Hematopoietic multipotent progenitor cell treated with erythropoietin and hydrocortisone succinate and interleukin-3 and kit ligand, for 4 days (in vitro differentiated cells): ENCODE measurements at places on chromosomes 7 and 10.

DNA sequence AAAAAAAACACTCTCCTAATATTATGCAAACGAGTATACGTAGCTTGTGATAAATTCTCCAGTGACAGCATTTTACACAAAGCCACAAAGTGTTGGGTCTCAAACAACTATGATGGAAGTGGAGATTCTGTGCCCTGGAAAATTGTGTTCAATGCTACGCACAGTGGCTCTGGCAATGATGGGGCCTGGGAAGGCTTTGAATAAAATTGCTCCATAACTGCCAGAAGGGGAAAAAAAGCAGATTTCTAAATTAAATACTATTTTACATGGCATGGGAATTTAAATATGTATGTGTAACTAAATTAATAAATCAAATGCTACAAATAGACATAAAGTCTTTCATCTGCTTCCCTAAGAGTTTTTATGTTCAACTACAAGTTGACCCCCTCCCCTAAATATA is 306.7 kb downstream of the GRID1 start:
- no peak for DNase-seq

GRCh38 chr10:43623351-43623750 is 17.1 kb downstream of the ZNF485 start:
- DNase-seq, result peak; percentile 42

DNA sequence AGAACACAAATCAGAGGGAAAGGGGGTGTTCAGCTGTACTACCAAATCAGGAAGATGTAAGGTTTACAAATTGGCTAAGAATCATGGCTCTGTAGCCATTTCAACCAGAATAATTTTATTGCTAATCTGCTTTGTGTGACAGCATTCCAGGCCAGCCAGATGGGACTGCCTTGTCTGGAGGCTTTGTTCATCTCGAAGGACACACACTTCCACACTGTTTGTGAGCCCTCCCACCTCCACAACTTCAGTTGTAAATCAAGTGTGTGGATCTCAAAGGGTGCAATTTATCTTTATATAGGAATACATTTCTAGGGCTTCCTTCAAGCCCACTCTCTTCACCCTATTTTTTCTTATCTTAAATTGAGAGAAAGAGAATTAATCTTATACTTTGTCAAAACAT is 6.9 kb upstream of the OIT3 start:
- no peak for DNase-seq

GRCh38 chr7:157549612-157550299 is 213.0 kb downstream of the DNAJB6 start:
- DNase-seq, result no peak

DNA sequence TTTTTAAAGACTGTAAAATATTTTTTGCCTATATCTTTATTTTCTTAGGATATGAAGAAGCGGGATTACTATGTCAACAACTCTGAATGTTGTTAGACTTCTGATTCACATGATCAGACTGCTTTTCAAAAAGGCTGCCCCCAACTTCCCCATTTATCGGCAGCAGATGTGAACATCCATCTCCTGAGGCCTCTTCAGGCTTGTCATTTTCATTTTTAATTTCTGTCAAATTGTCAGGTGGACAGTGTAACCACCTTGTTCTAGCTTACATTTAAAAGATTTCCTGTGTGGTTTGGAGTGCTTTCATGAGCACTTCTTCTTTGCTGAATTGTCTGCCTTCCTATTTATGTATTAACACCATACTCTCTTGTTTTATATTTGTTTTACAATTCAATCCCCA is 78.8 kb upstream of the GSDME start:
- DNase-seq, result peak; percentile 73

DNA sequence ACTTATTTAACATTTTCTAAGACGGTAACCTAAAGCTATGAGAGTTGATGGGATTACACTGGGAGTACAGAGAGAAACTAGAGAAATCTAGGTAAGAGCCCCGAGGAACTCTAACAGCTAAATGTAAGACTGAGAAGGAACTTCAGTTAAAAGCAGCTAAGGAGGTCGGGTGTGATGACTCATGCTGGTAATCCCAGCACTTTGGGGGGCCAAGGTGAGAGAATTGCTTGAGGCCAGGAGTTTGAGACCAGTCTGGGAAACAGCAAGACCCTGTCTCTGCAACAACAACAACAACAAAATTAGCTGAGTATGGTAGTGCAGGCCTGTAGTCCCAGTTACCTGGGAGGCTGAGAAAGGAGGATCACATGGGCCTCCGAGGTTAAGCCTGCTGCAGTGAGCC is 24.0 kb downstream of the FRA10AC1 start:
- no peak for DNase-seq

DNA sequence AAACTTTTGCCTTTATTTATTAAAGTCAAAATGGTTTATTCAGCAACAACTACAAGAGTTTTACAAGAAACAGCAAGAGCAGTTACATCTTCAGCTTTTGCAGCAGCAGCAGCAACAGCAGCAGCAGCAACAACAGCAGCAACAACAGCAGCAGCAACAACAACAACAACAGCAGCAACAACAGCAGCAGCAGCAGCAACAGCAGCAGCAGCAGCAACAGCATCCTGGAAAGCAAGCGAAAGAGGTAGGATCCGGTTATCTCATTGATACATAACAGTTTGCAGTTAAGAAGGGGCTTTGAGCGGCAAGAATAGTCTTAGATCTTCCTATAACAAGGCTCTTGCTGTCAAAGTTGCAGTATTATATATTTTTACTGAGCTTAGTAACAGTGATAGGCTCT is 215.1 kb downstream of the FOXP2 start:
- no peak for DNase-seq

- no peak for DNase-seq
Measured at GRCh38 chr10:75525067-75525466, 93.6 kb downstream of the LRMDA start.

GRCh38 chr7:23467806-23468525 is 2.3 kb downstream of the IGF2BP3 start:
- no peak for DNase-seq

GRCh38 chr10:378230-378929 is 243.1 kb downstream of the ZMYND11 start:
- DNase-seq, result no peak

GRCh38 chr7:1555813-1556543 is at the start of gene TMEM184A:
TSS of gene TMEM184A (minus strand) at chr7:1556205. CDS start at chr7:1555484, 721 bp downstream.
- peak; percentile 67 for DNase-seq

- peak; percentile 24 for DNase-seq
Measured at GRCh38 chr10:56823849-56824248, 462.8 kb upstream of the ZWINT start.

- no peak for DNase-seq
Measured at GRCh38 chr7:41142904-41143473, 559.9 kb downstream of the INHBA start.

DNA sequence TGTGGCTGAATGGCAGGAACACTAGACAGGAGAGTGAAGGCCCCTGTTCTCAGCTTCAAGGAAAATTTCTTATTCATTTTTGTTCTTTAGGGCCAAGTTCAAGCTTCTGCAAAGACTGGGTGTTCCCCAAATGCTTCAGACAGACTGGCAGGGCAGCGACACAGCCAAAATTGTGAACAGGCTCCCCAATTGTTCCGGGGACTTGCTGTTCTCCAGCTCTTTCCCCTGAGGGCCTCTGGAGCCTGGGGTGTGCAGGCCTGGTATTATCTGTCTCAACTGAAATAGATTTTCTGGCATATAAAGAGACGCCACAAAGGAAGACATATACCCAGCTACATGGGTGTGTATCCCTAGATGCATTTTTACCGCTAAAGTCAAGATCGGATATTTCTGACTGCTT is 30.3 kb upstream of the PLCE1 start:
- no peak for DNase-seq

DNA sequence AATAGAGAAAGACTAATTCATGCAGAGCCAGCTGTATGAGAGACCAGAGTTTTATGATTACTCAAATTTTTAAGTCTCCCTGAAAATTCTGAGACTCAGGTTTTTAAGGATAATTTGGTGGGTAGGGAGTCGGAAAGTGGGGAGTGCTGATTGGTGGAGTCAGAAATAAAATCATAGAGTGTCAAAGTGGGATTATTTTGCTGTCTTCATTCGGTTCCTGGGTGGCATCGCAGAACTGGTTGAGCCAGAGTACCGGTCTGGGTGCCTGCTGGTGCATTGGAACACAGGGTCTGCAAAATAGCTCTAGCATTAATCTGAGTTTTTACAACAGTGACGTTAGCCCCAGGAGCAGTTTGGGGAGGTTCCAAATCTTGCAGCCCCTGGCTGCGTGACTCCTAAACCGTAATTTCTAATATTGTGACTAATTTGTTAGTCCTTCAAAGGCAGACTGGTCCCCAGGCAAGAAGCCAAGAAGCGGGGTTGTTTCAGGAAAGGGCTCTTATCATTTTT is 32.4 kb downstream of the GPRIN2 start:
- DNase-seq, result no peak

DNA sequence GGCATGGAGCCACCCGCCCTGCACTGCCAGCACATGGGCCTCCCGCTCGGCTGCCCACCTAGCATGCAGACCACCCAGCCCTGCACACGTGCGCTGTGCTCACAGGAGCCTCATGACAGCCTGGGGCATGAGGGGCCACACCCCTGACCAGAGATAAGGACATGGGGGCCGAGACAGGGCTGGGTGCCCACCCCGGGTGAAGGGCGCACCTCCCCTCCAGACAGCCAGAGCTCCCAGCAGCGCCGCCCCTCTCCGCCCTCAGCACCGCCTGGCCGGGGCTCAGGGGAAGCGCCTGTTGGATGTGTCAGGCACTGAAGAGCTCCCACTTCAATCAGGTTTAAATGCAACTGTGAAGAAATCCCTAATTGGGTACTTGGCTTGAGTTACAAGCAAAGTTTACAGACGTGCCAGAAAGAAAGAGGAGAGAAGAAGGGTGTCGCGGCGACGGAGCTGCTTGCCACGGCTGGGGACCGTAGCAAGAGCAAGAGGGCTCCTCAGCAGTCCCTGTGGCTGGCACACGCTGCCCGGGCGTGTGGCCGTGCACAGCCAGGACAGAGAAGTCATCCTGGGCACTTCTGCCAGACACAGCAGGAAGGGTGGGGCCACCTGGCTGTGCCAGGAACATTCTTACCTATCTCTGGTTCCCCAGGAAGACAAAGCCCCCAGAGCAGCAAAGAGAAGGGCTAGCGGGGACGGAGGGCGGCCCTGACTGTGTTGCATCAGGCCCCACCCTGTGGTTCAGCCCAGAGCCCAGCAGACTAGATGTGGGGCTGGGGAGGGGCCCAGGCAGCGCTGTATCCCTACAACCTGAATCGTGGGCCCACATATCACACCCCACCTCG is 247.4 kb downstream of the ELFN1 start:
- peak; percentile 44 for DNase-seq

- DNase-seq, result no peak
Measured at GRCh38 chr10:43970018-43970698, 321.5 kb upstream of the ZNF32 start.

DNA sequence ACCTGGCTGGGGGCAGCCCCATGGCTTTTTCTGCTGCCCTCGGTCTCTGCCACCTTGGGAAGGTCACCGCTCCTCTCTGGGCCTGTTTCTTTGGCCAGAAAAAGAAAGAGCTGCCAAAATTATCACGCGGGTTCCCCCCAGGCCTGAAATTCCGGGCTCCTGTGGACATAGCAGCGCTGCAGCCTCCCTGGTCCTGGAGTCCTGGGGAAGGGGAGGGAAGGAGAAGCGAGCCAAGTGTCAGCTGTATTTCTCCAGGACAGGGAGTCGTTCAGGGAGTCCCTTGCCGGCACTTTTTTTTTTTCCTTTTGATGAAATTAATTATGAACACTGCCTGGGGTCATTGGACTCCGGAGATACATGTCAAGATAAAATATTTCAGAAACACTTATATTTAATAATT is 152.3 kb upstream of the GPR26 start:
- DNase-seq, result no peak

DNA sequence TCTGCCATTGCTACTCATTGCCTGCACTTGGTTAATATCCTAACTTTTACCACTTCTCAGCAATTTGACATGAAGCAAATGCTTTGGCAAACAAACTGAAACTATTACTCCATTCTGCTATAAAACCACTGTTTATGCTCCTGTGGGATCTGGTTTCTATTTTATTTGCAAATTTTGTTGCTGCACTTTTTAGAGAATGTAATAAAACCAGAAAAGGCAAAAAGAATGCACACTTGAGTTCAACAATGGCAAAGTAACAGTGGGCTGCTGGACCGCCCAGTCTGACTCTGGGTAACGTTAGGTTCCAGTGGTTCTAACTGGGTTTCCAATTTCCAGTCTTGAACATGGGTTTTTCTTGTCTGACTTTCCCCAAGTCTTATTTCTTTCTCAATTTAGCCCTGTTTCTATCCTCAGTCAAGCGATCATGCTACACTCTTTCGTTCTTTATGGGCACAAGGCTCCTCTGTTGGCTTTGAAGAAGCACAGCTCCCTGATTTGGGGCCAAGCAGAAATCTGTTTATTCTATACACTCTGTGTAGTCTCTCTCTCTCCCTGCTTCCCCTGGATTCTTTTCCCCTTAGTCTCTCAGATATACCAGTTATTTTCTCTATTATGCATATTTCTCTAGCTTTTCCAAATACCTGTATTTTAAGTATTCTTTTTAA is 129.2 kb upstream of the FAM3C start:
- DNase-seq, result no peak

GRCh38 chr10:110848106-110848505 is 23.6 kb upstream of the PDCD4 start:
- DNase-seq, result no peak

GRCh38 chr7:142539901-142540300 is 209.4 kb upstream of the PRSS1 start:
- DNase-seq, result no peak

DNA sequence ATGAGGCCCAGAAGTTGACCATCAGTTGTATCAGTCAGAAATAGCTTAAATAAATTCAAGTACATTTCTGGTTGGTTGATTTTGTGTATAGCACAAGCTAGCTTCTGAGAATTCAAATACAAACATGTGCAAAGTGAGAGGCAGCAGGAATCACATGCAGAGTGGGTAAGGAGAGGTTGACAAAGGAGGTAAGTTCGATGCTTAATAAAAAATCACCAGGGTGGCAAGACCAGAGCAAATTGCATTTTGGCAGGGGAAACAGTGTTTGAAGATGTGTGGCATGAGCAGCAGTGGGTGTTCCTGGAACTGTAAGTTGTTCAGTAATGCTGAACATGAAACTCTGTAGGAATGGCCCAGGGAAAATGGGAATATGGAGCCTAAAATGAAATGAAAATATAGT is 52.6 kb downstream of the GNAI1 start:
- no peak for DNase-seq

DNA sequence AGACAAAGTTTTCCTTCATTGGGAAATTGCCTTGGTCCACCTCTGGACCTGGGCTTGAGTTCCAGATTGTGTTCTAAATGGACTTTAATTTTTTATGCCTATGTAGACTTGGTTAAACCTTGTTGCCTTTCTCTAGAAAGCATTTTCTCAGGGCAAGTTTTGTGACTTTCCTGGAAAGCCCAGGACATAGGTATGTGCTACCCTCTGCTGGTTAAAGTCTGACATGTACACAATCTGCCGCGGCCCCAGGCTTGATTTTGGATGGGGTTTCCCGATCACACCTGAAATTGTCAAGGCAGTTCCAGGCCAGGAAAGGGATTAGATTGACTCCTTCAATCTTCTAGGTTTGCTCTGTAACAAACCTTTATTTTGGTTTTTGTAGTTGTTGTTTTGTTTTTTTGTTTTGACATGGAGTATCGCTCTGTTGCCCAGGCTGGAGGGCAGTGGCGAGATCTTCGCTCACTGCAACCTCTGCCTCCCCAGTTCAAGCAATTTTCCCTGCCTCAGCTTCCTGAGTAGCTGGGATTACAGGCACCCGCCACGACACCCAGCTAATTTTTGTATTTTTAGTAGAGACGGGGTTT is 14.1 kb upstream of the AKR1B10 start:
- peak; percentile 71 for DNase-seq
